ENCODE measurements at places on chromosomes 1 and 21. TPM values are rescaled to one million over a fixed set of nuclear protein-coding genes. Genes with fewer than 3 reads are reported as not detected.

BARHL2 gene
- not detected for total RNA-seq

TIE1 gene
- 962 TPM for total RNA-seq

OR2T33 gene
- not detected for total RNA-seq

CYP4Z1 gene
- total RNA-seq: not detected

ABCB10 gene
- 24.3 TPM for total RNA-seq

FCRL6 gene
- not detected for total RNA-seq

PTPN7 gene
- total RNA-seq: not detected
